ENCODE measurements at places on chromosomes 13 and 19.

- DNase-seq = no peak
Measured at GRCh38 chr19:36225219-36225892, 10.4 kb downstream of the ZNF146 start.

- DNase-seq = peak; percentile 42
Measured at GRCh38 chr13:33676045-33676989, 141.6 kb upstream of the RFC3 start.

GRCh38 chr13:98889419-98890085, 88.3 kb downstream of the DOCK9 start:
- DNase-seq = no peak

DNA sequence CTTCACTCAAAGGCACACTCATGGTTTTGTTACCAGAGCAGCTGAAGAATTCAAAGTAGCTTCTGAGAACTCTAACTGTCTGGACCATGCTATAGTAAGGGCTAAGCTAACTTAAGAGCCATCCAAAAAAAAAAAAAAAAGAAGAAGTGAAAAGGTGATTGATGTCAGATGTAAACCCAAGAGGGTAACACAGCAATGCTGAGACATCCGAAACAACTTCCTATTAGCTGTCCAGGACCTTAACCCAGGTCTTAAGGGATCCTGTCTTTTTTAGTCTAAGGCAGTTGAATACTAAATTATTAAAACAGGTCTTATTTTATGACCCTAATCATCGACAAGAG, 11.2 kb upstream of the RAB20 start:
- no peak for DNase-seq

- DNase-seq = peak; percentile 84
Measured at GRCh38 chr19:17073869-17074633, 1.2 kb downstream of the HAUS8 start.

GRCh38 chr19:32465176-32465575, 59.6 kb downstream of the DPY19L3 start:
- DNase-seq = no peak

GRCh38 chr19:38005224-38005614, 98.2 kb downstream of the SIPA1L3 start:
- DNase-seq = no peak

DNA sequence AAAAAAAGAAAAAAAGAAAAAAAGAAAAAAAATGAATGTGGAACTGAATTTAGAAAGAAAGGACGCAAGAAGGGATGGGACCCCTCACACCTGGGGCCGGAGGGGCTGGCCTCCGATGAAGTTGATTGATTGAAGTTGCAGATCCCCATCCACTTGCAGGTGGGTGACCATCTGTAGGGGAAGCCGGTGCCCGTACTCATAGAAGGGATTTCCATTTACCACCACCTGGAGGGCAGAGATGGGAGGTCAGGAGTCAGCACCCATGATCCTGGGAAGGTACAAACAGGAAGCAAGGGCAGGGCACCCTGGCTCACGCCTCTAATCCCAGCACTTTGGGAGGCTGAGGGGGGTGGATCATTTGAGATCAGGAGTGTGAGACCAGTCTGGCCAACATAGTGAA, 6.4 kb downstream of the LGALS4 start:
- DNase-seq = no peak

GRCh38 chr19:53696951-53697350, 65.2 kb downstream of the DPRX start:
- no peak for DNase-seq

DNA sequence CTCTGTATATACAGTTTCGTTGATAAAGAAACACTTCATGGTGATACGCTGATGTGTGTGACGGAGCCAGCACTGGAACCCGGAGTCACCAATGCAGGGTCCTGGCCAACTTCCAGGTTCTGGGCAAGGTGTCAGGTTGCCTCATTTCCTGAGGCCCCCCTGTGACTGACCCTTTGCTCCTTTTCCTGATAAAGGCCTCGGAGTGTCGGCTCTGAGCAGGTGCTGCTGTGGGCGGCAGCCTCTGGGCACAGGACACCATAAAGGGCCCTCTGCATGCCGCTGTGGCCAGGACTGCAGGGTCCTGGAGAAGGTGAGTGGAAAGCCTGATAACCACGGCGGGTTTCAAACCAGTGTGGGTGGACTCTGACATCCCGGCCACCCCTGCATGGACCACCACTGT, 17.3 kb upstream of the MYDGF start:
- no peak for DNase-seq

DNA sequence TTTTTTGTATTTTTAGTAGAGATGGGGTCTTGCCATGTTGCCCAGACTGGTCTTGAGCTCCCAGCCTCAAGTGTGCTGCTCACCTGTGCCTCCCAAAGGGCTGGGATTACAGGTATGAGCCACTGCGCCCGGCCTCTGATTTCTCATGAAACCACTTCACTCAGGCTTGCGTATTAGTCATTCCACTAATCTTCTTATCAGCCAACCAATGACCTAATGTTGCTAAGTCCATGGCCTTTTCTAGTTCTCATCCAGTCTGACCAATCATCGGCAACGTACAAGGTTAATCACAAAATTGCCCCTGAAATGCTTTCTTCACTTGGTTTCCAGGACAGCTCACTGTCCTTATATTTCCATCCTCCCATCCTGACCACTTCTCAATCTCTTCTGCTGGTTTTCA, 605.3 kb upstream of the SLC10A2 start:
- DNase-seq = no peak

GRCh38 chr19:13463296-13463695, 43.0 kb downstream of the CACNA1A start:
- DNase-seq = peak; percentile 18

DNA sequence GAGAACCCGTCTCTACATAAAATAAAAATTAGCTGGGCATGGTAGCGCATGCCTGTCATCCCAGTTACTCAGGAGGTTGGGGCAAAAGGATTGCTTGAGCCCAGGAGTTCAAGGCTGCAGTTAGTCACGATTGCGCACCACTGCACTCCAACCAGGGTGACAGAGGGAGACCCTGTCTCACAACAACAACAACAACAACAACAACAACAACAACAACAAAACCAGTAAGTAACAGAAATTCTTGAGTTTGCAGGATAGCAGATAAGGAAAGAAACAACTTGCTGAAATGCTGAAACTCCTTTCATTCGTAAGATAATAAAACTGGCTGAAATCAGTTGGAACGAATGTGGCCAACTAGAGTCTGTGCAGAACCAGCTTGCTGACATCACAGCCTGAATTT, 23.1 kb upstream of the URI1 start:
- DNase-seq = no peak

GRCh38 chr13:61466280-61466679, 50.6 kb upstream of the PCDH20 start:
- peak; percentile 58 for DNase-seq

DNA sequence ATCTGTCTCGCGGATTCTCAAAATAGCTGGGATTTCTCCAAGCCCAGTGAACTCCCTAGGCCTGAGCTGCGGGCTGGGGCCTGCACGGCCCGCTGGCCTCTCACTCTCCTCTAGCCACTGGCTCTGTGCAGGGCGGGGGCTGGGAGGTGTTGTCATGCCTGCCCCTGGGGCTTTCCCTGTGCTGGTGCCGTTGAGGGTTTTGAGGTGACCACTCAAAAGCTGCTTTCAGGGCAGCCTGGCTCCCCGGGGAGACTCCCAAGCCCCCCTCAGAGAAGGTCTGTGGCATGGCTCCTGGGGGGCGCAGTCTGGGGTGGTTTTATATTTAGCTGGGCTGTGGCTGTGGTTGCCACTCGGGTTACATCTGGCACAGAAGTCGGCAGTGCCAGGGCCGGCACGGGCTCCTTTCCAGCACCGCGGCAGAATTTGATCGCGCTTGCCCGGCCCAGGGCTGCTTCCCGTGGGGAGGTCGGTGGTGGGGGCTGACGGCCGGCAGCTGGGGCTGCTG, 10.0 kb downstream of the NDUFB7 start:
- DNase-seq = no peak

GRCh38 chr13:25654322-25654721, 282.5 kb downstream of the ATP8A2 start:
- DNase-seq = no peak

- peak; percentile 73 for DNase-seq
Measured at GRCh38 chr13:38582133-38582532, 104.7 kb upstream of the FREM2 start.

- DNase-seq = no peak
Measured at GRCh38 chr13:83057119-83057518, 825.2 kb downstream of the SLITRK1 start.

GRCh38 chr13:32001154-32001768, 30.3 kb upstream of the FRY start:
- DNase-seq = peak; percentile 72

GRCh38 chr13:107025991-107026390, 458.1 kb upstream of the ARGLU1 start:
- no peak for DNase-seq

DNA sequence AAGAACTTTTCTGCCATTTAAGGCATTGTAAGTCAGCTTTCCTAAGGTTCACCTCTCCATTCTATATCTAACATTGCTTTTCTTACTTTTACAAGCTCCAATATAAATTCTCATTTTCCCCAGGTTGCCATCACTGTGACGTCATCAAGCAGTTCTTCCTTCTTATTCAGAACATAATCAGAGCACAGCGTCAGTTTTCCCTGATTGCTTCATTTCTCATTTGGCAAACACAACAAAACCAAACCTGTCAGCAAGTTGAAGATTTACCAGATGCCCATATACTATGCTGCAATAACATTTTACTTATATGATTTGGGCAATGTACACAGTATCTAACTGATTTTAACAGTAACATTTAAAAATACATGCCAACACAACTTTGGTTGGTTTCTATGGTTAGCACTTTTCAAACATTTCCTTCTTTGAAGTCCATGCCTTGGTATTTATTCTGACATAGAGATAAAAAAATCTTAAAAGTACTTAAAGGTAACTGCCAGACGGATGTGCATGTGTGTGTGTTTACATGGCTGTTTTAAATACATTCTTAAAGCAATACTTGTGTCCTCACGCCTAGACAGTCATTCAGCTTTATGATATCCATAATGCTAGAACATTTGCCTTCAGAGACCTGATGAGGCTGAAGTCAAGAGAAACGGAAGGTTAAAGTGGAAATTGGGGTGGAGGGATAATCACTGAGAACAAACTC, 264.0 kb downstream of the KLF12 start:
- no peak for DNase-seq

- no peak for DNase-seq
Measured at GRCh38 chr19:41373993-41374392, 2.3 kb upstream of the TMEM91 start.

- no peak for DNase-seq
Measured at GRCh38 chr13:90798381-90798780, 549.1 kb upstream of the MIR17HG start.

DNA sequence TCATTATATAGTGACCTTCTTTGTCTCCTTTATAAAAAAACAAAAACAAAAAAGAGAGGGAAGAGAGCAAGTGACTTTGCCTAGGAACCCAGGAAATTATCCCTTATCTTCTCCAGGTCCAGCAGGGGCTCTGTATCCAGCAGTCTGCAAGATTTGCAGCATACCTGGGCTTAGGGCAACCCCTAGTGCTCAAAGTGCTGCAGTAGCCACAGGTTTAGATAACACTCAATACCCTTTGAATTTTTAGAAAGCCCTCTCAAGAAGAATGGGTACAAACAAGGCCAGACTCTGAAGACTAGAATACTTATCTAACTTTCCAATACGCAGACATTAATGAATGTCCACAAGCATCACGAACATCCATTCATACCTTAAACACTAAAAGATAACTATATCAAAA, 43.2 kb downstream of the CCNA1 start:
- no peak for DNase-seq

DNA sequence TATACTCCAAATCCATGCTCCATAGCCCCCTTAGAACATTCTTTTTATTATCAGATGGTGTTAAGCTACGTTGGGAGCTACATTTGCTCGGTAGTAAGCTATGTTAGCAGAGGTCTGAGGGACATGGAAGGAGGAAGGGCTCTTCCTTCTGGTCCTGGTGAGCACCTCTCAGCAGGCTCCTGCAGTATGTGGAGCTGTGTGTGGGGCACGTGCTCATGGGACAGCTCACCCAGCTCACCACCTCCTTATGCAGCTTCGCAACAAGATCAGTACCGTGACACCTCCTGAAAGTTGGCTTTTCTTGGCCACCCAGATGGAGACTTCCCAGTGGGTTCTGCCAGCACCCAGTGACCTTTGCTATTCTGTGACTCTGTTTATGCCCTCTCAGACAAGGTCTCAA, 400.5 kb upstream of the SLC10A2 start:
- DNase-seq = no peak

DNA sequence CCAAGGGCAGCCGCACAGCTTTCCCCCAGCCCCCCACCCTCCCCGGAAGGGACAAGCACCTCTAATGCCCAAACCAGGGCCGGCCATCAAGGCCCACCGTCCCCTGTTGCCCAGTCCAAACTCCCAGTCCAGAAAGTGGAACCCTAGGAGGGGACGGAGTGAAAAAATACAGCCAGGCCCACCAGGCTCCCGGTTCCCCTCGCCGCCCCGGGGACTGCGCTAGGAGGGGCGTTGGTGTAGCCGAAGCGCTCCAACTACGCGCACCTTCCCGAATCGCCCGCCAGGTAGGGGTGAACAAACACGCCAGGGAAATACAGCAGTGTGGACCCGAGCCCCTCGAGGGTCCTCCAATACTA, 1.3 kb downstream of the KLF16 start:
- no peak for DNase-seq

DNA sequence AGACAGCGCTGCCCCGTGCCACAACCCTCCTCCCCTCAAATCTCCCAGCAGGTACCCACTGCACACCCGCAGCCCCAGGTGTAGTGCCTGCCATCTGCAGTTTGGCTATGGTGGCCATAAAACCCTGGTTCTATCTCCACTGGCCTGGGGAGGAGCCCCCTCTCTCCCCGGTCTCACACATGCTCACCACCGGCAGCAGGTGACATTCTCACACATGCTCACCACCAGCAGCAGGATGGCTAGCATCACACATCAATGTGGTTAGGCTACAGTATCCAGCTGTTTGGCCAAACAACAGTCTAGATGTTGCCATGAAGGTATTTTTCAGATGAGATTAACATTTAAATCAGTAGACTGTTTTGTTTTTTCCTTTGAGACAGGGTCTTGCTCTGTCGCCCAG, 31.1 kb downstream of the ELL start:
- no peak for DNase-seq

DNA sequence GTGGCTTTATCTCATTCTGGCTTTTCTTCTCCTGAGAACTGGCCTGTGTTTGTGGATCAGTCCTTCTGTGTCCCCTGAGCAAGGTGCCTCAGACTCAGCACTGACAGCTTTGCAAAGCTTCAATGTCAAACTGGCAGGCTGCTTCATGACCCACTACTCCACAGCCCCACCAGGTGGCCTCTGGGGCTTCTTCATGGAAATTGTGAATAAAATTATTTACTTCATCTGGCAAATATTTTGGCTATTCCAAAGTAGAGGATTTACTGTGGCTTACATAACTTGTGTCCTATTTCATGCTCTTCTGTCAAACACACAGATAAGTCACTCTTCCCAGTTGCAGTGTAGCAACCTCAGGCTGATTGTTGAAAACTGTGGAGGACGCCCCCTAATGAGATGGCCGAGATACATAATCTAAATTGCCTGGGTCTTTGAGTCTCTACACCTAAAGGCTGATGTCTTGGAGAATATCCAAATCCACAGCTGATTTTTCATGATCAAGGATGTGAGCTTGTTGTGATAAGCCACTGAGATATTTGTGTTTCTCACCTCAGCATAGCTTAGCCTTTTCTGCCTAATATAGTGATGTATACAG, 721.9 kb upstream of the SLC10A2 start:
- DNase-seq = peak; percentile 58

GRCh38 chr13:50222569-50223332, 207.5 kb downstream of the KCNRG start:
- DNase-seq = no peak

Measured in NAMALWA (cell line).